Cortex of kidney (tissue), 1 donor: ENCODE measurements at places on chromosomes 7 and 10.

- no peak for DNase-seq
Measured at GRCh38 chr10:50641626-50642025, 17.9 kb upstream of the SGMS1 start.

DNA sequence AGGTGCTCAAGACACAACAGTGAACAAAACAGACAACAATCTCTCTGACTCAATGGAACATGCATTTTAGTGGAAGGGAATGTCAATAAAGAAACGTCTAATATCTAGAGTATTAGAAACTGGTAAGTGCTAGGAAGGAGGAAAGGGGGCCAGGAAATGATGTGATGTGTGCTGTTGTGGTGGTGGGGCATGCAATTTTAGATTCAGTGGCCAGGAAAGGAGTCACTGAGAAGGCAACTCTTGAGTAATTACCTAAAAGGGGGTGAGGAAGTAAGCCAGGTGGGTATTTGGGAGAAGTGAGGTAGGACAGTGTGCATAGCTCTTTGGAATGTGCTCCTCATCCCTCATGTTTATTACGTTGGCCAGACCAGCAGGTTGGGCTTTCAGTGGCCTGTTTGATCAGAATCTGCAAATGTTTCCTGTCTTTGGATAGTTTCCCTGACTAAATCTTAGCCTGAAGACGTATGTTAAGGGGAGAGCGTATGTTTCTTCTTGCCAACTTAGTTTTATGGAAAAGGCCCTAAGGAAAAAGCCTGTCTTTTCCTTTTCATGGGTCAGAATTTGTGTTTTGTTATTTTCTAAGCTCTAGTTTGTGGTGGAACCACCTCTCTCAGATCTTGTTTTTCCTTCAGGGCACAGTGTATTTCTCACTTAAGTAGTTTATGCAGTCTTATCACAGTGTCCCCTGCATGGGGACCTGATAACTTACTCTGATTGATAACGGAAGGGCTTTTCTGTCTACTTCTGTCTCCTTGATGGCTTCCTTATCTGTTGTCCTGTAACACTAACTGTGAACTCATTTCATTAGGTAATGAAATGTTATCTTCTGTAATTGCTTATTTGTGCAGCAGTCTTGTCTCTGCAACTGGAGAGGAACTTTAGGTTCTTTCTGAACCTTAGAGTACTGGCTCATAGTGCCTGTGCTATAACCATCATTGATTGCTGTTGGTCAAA, 203.7 kb downstream of the AUTS2 start:
- no peak for DNase-seq

- DNase-seq = no peak
Measured at GRCh38 chr7:77862691-77863090, 64.1 kb downstream of the PHTF2 start.

DNA sequence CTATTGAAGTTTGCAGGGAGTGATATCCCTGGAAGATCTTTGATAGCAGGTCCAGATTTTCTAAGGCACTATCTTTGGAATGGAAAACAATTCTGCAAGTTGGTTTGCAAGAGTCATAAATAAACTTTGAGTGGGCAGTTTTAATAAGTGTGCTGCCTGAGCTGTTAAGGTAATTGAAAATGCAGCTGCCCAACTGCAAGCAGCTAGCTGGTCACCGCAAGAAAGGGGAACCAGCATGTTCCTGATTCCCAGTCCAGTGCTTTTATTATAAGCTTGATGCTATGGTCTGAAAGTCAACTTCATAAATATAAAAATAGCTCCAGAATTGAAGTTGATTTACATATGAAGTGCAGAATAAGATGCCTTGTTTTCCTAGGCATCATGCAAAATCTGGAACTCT, 308.4 kb downstream of the ZNF248 start:
- DNase-seq = no peak

DNA sequence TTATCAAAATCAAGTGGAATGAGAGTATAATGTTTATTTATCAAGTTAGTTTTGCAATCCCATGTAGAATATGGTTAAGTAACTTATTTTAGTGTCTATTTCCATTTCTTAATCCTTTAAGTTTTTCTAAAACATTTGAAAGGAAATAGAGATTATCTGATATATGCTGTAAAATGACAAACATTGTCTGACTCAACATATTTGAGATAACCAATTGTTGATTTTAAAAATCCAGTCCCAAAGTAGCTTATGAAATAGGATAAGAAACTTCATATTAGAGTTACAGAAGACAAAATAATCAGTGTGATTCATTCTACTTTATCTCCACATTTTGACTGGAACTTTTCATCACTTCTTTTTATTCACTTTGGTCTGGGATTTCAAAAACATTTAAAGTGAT, 38.7 kb upstream of the CDK1 start:
- DNase-seq = no peak

DNA sequence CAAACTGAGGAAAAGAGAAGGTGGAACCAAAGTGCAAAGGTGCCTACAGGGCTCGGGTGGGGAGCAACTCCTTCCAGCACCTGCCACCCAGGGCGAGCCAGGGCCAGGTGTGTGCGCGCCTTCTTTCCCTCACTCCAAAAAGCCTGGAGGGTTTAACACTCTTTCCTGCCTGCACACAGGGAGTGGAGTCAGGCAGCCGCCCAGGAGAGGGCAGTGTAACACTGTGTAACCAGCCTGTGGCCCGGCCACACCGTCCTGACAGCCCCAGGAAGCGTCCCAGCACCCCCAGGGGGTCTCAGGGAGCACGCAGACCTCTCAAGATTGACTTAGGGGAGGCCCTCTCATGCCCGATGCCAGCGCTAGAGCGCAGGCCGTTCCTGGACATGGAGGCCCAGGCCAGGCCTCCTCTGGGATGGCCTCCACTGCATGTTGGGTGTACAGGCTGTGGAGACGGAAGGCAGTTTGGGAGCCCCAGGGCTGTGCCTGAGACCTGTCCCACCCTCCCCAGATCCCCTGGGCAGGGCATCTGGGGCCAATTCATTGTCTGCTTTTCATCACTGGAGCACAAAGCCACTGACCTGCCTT, 13.4 kb downstream of the BRI3 start:
- no peak for DNase-seq

- DNase-seq = no peak
Measured at GRCh38 chr10:88744002-88744401, 15.8 kb upstream of the LIPN start.

DNA sequence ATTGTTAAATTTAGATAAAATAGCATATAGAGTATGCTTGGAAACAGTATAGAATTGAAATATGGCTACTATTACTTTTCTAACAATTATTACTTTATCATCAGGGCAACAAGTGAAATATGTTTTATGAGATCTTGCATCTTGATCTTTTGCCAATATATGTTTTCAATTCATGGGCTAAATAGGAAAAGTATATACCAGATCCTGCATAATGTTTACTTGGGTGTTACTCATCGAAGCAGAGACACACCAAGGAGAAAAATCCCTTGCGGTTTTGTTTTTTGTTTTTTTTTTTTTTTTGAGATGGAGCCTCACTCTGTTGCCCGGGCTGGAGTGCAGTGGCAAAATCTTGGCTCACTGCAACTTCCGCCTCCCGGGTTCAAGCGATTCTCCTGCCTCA, 541.4 kb downstream of the SUGCT start:
- no peak for DNase-seq

- no peak for DNase-seq
Measured at GRCh38 chr7:80440883-80441282, 71.0 kb downstream of the GNAT3 start.

GRCh38 chr10:121787169-121787568, 140.7 kb downstream of the ATE1 start:
- DNase-seq = no peak

DNA sequence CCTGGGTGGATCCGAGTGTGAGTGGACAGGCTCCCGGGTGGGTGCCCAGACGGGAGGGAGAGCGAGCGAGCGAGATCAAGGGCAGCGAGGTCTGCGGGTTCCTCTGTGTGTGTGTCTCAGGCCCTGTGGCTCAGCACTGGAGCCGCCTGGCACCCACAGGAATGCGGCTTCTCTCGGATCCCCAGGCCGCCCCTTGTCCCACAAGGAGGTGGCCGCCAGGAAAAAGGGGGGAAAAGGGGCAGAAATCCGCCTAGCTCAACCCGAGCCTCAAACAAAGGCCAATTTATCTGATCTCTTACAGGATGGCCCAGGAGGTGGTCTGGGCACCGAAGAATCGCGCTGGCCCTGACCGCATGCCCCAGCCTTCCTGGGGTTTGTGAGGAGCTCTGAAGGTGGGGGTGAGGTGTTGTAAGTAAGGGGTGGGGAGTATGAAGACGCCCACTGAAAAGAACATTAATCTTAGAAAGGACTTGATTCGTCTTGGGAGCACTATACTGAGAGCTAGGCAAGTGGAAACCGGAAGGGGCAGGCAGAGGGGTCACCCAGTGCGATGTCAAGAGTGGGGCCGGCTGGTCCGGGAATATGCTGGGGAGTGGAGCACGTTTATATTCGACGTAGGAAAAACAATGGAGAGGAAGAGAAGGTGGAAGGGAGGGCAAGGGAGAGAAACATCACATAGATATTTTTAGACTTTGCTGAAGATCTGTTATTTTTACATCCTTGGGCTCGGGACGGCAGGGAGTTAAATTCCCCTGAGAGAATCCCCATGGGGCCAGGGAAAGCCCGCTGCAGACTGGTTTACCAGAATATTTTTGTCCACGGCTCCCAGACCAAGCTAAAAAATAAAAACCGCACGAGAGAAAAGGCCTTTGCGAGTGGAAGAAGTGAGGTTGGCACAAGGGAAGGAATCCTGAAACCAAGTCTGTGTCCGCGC, 7.2 kb downstream of the DLX5 start:
- no peak for DNase-seq

DNA sequence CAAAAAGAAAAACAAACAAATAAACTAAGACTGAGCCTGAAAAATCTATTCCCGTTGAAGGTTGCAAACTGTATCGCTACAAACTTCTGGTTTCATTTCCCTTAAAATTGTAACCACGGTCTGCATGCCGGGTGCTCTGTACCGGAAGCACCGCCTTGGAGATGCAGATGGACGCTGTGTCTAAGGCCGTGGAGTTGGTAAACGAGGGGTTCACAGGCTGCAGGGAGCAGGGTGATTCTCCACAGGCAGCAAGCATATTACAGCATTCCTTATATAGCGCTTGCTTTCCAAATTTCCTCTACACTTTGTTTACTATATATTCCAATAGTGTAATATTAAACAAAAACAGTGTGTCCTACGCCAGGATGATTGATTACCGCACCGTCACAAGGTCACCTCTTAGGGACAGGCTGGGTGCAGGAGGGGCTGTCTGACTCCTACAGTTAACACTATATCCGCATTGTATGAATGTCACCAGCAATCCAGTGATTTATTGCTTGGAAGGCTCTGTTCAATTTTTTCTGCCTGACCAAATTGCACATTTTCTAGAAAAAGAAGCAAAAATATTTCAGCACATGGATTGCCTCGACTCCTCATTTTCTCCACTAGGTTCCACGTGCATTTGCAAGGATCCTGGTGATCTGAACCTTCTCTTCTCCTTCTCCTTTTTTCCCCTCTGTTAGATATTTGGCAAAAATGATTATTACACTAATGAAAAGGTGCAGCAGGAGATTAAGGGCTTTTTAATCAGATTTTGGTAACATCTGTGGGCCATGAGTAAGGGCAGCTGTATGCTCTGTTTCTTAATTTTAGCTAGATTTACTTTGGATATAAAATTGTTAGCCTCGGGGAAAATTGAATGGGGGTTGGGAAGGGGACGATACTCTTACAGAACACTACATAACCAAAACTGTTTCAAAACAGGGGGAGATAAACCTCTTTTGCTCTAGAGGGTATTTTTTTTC, 325.8 kb upstream of the MGMT start:
- no peak for DNase-seq

DNA sequence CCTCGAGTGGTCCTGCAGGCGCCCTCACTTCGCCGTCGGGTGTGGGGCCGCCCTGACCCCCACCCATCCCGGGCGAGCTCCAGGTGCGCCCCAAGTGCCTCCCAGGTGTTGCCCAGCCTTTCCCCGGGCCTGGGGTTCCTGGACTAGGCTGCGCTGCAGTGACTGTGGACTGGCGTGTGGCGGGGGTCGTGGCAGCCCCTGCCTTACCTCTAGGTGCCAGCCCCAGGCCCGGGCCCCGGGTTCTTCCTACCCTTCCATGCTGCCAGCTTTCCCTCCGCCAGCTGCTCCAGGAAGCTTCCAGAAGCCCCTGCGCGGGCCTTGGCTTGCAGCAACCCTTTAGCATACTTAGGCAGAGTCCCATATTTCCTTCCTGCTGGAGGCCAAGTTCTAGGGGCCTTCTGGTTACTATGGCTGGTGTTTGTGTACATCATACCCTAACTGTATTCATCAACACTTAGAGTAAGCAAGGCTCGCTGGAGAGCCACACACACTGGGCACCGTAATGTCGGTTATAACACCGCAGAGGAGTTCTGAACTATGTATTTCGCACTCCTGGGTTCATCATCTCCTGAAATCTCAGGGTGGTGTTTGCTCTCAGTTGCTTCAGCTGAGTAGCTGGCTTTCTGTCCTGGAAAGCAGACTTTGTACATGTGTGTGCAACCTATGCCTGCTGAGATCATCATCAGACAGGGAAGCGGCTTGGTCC, 471 bp downstream of the MGMT start:
- DNase-seq = no peak

DNA sequence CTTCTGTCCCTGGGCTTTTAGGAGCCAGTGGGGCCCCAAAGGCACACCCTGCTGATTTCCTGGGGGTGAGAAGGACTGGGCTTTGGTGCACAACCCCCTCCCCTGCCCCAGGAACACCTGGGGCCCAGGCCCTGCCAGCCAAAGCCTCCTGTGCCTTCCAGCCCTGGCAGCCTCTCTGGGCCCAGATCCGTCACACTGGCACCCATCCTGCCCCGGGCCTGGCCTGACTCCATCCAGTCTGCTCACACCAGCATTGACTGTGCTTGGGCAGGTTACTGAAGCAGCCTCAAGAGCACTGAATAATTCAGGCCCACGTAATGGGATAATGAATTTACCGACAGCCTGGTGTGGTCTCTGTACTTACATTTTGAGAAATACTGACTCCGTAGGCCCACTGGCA, 12.0 kb upstream of the COMTD1 start:
- DNase-seq = no peak

GRCh38 chr7:157678501-157678900, 341.7 kb downstream of the DNAJB6 start:
- DNase-seq = no peak

DNA sequence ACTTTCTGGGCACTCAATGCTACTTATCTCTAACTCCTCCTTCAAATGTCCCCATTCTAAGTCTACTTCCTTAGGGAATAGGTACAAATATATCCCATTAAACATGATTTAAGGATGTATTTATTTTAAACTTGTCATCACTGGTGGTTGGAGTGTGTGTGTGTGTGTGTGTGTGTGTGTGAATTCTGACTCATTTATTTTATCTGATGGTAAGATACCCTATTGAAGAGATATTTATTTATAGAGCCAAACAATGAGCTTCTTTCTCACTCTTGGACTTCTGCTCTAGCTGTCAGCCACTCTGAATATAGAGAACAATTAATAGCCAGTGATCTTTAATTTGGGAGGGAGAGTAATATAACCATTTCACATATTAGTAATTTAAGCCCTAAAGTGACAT, 17.8 kb upstream of the MAGI2 start:
- no peak for DNase-seq

GRCh38 chr7:123535517-123535916, 1.1 kb upstream of the IQUB start:
- no peak for DNase-seq

GRCh38 chr7:158743219-158743618, 38.6 kb upstream of the NCAPG2 start:
- no peak for DNase-seq
